Activated naive CD4-positive, alpha-beta T cell treated with anti-CD3 and anti-CD28 coated beads, Interleukin-2, amount 10 ng/mL, durations not matched to agents 7 days and 5 days (primary cell): ENCODE measurements at places on chromosomes 1 and 21.

- DNase-seq, result peak; percentile 76
- H3K36me3 ChIP-seq, result no peaks in the 10 kb centered on the region
- peak overlapping the region; percentile 70 for H3K4me3 ChIP-seq
- peaks cover 37% of the 10 kb centered on the region for H3K27me3 ChIP-seq
- peaks cover 10% of the 10 kb centered on the region for H3K4me1 ChIP-seq
Measured at GRCh38 chr21:38733972-38734546, 71.7 kb upstream of the ETS2 start.

DNA sequence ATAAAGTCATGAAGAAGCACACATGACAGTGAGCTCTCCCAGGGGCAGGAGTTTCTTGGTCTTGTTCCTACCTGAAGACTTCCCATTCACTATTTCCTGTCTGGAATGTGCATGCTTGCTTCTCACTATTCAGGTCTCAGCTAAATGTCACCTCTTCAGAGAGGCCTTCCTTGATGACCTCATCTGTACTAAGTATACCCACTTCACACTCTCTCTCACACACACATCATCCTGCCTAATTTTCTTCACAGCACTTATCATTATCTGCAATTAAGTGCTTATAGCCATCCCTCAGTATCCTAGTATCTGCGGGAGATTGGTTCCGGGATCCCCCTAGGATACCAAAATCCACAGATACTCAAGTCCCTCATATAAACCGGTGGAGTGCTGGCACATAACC, 146.4 kb upstream of the IVNS1ABP start:
- no peak overlapping the region for H3K27ac ChIP-seq
- no peak for DNase-seq
- no peaks in the 10 kb centered on the region for H3K27me3 ChIP-seq
- H3K4me3 ChIP-seq, result no peak overlapping the region

DNA sequence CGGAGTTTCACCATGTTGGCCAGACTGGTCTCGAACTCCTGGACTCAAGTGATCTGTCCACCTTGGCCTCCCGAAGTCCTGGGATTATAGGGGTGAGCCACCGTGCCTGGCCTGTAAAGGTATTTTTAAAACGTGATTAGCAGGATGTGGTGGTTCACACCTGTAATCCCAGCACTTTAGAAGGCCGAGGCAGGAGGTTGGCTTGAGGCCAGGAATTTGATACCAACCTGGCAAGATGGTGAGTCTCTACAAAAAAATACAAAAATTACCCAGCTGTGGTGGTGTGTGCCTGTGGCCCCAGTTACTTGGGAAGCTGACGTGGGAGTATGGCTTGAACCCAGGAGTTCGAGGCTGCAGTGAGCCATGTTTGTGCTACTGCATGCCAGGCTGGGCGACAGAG, 43.3 kb upstream of the SOD1 start:
- DNase-seq, result no peak
- H3K36me3 ChIP-seq, result peaks cover 2% of the 10 kb centered on the region
- no peak overlapping the region for H3K27ac ChIP-seq
- H3K27me3 ChIP-seq, result peaks cover 20% of the 10 kb centered on the region

DNA sequence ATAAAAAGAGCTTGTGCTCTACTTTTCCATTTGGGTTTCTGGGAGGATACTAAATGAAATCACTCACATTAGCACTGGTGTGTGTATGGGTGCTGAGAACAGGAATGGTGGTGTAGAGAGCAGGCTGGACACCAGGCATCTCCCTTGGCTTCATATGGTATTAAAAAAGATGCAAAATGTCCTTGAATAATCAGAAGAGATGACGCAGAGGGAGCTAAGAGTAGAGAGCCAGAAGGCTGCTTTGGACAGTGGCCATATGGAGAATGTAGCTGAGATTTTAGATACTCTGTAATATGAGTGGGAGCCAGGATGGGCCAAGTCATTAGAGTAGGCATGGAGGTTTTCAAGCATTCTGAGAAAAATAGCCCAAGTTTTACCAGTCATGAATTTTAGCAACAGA, 112.3 kb upstream of the ZRANB2 start:
- DNase-seq, result no peak
- H3K36me3 ChIP-seq, result no peaks in the 10 kb centered on the region
- no peaks in the 10 kb centered on the region for H3K4me1 ChIP-seq
- H3K27me3 ChIP-seq, result no peaks in the 10 kb centered on the region

- no peaks in the 10 kb centered on the region for H3K4me1 ChIP-seq
- H3K27ac ChIP-seq, result no peak overlapping the region
- H3K27me3 ChIP-seq, result no peaks in the 10 kb centered on the region
Measured at GRCh38 chr1:200588698-200589097, 31.9 kb downstream of the KIF14 start.

DNA sequence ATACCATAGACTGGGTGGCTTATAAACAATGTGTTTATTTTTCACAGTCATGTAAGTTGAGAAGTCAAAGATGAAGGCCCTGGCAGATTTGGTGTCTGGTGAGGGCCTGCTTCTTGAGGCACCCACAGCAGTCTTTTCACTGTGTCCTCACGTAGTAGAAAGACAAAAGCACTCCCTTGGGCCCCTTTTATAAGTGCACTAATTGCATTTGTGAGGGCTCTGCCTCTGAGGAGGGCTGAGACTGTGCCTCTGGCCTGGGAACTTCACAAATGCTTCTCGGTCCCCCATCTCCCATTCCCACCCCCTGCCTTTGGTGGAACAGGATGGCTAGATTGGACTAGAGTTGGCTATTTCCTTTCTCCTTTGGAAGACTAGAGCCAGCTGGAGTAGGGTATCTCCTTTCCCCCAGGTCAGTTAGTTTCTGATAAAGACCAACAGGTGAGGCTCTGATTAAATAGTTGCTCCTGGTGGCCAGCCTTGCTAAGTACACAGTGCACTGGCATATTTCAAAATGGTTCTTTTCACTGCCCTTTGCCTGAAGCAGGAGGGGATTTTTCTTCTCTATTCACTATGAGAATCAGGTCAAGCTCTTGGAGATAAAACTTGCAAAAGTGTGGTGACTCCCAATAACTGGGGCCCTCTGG, 82.9 kb downstream of the PLPPR4 start:
- no peaks in the 10 kb centered on the region for H3K4me1 ChIP-seq
- no peak overlapping the region for H3K27ac ChIP-seq
- no peak for DNase-seq
- no peaks in the 10 kb centered on the region for H3K36me3 ChIP-seq
- H3K4me3 ChIP-seq, result no peak overlapping the region
